ENCODE measurements at places on chromosomes 6 and 20.

GRCh38 chr6:29112135-29112534 is 4.3 kb downstream of the OR2J3 start:
- DNase-seq, result no peak

GRCh38 chr6:41222045-41222444 is 6.1 kb upstream of the TREML4 start:
- no peak for DNase-seq

DNA sequence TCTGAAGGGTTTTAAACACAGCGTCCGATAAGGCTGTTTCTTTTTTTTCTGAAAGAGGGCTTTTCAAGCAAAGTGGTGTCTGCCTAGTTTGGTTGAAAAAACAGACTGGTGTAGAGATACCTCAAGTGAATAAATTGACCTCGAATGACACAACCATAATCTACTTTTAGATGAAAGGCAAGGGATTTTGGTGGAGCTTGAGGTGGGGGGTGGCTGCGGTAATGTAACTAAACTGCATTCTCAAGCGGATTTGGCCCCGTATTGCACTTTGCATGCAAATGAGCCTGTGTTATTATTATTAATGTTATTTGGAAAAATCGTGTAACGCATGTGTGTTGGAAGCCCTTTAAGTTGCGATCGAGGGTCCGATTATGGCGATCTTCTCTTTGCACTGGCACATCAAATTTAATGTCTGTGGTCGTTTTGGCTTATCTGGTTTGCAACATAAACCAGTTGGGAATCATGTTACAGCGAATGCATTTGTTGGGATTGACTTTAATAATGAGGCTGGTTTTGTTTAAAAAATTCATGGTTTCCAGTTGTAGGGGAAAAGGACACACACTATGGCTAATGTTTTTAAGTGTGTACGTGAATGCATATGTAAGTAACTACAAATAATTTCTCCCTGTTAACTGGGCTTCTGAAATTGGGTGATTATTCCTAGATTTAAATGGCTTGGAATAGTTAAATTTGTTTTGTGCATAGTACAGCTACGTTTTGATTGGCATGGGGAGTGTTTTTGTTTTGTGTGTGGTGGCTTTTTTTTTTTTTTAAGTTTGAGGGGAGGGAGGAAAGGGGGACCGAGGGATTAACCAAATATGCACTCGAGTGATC is 1.0 kb downstream of the JARID2 start:
- peak; percentile 36 for DNase-seq

DNA sequence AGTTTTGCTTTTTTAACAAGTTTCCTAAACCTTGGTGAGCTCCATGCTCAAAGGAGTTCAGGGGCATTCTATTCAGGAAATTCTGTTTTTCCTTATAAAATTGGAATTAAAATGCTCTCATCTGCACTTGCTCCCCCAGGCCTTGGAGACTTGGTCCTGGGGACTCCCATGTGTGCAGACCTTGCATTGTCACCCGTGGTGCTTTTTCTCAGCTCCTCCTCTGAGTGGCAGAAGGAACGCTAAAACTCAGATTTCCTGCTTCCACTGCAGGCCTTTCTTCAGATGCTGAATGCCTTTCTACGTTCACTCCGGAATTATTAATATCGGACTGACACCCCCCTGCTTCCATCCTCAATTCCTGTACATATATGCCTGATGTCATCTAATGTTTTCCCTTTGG is 248.7 kb upstream of the RREB1 start:
- no peak for DNase-seq
